Activated CD4-positive, CD25-positive, alpha-beta regulatory T cell treated with anti-CD3 and anti-CD28 coated beads, Interleukin-2, amount 50 U/mL, for 16 hours (primary cell): ENCODE measurements at places on chromosomes 6 and 20.

DNA sequence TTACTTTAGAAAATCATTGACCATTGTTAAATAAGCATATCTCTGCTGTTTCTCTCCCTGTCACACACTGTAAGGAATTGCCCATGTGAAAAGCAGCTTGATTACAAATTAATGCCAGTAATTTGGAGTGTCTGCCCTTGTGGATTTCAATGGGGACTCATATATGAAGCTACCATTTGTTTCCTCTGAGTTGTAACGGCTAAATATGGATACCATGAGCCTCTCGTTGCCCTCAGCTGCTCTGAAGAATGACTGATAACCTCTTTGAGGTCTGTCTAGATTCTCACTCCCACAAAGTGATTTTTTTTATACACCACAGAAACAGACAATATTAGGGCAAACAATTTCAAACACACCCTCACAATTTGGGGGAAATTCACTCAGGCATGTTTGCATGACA is 40.0 kb upstream of the MAFB start:
- no peak for DNase-seq

- no peak for DNase-seq
Measured at GRCh38 chr6:2016040-2016439, 229.4 kb downstream of the GMDS start.

DNA sequence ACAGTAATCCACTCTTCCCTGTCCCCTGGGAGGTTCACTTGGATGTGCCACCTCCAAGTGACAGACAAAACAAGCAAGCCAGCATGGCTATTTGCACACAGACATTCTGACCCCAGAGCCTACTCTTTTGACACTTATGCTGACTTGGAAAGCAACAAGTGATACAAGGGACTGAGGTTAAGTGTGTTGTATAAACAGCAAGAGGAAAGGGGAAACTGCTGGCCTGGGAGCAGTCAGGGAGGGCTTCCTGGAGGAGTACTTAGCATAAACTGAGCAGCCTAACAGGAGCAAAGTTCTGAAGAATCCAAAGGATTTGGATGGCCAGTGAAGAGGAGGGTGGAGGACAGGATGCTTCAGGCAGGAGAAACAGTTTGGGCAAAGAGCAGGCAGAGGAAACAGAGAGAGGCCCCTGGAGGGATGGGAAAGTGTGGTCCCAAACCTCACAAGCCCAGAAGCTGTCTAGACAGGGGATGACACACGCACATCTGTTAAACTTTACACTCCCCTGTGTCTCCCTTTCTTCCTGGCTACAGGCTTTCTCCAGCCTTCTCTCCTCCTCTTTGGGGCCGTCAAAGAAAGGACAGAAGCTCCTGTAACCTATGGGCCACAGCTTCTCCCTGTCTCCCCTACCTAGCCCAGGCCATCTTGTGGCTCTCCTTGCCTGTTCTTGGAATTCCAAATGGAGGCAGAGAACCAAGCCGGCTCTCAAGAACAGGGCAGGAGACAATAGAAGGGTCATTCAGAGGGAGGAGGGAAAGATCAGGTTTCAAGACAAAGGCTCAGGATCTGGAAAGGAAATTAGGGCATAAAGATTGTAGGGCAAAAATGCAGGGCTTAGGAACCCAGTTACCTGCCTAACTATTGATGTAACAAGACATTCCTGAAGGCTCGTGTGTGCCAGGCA is 19.3 kb downstream of the SULF2 start:
- DNase-seq = no peak

DNA sequence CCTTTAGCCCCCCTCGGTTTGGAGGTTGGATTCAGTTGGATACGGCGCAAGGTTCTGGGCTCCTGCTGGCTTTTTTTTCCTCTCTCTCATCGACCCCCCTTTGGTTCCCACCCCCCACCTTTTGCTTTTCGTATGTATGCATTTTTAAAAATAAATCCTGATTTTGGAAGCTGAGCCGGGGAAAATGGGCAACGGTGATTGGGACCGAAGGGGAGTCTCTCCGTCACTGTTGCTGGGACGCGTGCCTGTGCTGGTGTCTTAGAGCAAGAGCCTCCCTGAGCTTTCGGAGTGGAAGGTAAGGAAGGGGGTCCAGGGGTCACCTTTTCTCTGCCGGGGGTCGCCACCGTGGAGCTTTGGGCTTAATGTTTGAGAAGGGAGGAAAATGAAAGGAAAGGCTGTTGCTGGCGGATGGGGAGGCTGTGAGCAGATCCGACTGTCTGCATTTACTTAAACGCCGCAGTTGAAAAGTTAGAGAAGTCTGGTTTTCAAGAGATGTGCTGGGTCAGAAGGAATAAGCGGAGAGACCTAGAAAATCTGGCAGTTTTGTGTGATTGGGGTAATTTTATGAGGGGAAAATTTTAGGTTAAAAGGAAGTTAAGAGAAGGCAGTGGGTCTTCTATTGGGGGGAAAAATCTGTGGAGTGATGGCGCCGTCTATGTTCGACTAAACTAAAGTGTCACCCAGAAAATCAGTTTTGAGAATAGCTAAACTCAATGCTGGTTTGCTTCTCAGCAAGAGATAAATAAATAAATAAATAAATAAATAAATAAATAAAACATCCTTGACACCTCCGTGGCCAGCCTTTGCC is 828 bp downstream of the ADGRB3 start:
- DNase-seq = no peak

DNA sequence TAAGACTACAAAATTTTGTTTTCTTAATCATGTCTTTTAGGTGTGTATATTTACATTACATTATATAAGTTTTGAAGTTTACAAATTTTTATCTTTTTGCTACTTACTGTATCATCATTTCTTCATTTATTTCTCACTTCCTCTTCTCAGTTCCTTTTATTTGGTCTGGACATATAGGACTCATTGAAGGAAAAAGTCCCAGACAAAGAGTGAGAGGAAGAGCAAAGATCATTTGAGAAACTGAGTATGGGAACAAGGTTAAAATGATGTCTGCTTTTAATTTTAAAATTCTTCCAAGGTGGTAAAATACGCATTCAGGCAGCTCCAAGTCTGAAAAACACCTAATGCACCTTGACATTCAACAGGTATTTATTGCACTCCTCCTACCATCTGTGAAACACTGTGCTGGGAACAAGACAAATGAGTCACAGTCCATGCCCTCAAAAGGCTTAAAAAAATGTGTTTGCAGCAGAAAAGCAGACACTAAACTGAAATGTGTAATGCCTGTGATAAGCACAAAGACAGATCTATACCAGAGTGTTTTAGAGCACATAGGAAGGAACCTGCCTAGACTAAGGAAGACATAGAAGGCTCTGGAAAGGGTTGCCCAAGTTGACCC is 63.2 kb downstream of the PKIB start:
- DNase-seq = no peak

- DNase-seq = no peak
Measured at GRCh38 chr6:96604420-96604819, 41.5 kb downstream of the FHL5 start.

DNA sequence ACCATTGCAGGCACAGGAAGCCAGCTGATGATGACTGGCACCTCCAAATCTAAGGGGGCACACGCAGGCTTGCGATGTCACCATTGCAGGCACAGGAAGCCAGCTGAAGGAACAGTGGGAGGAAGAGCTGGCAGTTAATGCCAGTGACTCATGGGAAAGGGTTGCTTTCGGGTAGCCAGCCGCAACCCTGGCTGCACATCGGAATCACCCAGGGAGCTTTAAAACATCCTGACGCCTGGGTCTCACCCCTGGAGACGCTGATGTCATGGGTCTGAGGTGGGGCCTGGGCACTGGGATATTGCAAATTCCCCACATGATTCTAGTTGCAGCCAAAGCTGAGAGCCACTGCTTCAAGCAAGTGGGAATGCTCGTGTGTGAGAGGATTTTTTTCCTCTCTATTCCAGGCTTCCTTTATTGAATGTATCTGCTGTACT is 16.1 kb upstream of the CCN6 start:
- DNase-seq = no peak

DNA sequence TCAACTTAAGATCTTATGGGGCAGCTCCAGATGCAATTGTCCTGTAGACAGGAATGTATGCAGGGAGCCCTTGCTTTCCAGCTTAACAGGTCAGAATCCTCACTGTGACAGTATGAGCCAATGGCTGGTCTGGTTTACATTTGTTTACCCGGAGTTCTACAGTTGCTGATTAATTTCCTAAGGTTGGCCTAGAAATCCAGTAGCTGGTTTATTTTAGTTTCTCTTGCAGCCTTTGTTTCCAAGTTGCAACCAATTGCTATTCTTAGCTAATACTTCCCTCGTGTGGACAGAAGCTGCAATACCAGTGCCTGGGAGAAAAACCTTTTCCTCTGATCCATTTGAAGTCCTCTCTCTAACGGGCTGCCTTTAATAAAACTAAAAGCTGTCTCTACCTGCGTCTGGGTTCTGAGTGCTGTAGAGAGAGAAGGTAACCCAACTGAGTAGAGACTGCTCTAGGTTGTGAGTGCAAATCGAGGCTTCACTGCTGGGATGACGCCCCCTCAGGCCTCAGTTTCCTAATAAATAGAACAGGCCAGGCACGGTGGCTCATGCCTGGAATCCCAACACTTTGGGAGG is 45.9 kb downstream of the ZNF217 start:
- DNase-seq = no peak

- no peak for DNase-seq
Measured at GRCh38 chr6:11366934-11367637, 134.6 kb upstream of the NEDD9 start.

- no peak for DNase-seq
Measured at GRCh38 chr6:35049156-35049735, 91.9 kb downstream of the TCP11 start.

GRCh38 chr6:157892363-157892877 is 69.4 kb downstream of the SNX9 start:
- DNase-seq = no peak

- DNase-seq = no peak
Measured at GRCh38 chr6:44530910-44531234, 143.4 kb downstream of the CDC5L start.

DNA sequence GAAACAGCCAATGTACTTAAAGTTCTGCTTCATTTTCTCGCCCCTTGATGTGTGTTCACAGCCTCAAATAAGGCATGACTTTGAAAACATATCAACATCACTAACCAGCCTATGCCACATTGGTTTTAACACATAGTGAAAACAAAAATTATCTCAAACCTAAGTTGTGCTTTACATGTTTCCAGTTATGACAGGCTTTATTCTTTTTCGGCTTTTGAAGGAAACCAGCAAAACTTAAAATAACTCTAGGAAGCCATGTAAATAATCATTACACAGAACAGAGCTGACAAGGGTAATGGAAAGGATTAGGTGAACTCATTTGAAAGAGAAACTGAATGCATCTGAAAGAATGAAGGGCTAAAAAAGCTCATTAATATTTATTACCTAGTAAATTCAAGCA is 42.1 kb downstream of the BMP5 start:
- DNase-seq = no peak

DNA sequence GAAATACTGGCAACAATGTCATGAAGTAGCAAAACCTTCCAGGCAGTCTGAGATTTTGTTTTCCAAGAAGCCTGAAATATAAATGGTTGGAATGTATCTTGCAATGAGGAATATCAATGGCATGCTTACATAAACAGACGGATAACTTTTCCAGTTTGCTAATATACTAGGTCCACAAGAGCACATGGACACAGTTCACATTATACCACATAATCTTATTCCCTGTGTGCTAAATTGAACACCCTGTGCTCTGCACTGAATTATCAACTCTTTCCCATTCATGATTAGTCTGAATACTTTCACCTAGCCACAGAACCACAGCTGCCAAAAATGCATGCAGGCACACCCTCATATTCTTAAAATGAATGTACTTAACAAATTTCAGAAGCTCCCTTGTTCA is 274.3 kb downstream of the COL12A1 start:
- no peak for DNase-seq
